Liver (tissue), 10 donors: ENCODE measurements at places on chromosomes 2 and 18.
A peak's percentile ranks its signal among the peaks of the same experiment; 100 is the strongest.

DNA sequence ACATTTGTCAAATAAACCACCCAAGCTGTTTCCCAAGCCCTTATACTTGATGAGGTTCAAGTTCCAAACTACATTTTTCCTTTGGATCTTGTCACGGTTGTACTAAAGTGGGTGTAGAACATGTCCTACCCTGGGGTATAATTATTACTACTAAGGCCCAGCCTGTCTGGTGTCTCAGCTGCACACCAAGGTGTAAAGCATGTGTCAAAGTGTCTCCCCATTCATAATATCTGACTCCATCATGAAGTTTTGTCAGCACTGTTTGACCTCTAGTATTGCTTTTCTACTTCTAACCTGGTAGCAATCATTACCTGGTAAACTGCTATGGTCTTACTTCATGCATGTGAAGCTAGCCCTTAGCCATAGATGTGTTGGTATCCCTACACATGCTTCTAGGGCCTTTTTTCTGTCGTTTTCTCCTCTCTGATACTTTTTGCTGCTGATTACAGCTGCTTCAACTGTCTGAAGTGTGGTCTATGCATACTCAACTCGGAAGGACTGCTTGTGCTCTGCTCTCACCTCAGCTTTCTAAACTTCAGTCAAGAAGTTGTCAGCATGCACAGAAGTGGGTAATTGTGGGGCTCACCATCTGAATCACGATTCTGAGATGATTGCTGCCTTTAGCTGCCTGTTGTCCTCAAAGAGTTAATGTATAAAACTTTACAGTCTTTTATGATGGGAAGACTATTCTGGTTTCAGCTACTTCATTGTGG lies 445.7 kb upstream of the TRIB2 start:
- DNase-seq: no peak
- no peaks in the 10 kb centered on the region for H3K27me3 ChIP-seq
- no peak overlapping the region for H3K4me3 ChIP-seq
- no peaks in the 10 kb centered on the region for H3K4me1 ChIP-seq
- H3K36me3 ChIP-seq: no peaks in the 10 kb centered on the region

DNA sequence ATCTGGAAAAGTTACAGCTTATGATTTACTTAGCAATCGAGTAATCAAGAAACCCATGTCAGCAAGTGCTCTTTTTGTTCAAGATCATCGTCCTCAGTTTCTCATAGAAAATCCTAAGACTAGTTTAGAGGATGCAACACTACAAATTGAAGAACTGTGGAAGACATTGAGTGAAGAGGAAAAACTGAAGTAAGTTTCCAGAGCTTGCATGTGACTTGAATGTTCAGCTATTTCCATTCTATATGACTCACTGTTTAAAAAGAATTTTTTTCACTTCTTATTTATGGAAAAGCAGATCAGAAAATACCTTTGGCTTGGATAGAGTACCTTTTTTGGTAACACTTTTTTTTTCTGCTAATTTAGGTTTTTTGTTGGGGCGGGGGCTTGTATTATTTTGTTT lies 70.7 kb downstream of the PMS1 start:
- H3K27me3 ChIP-seq: no peaks in the 10 kb centered on the region
- DNase-seq: no peak
- no peaks in the 10 kb centered on the region for H3K4me1 ChIP-seq
- H3K36me3 ChIP-seq: peaks cover 3% of the 10 kb centered on the region

GRCh38 chr18:34330308-34330707 lies 105.6 kb upstream of the NOL4 start:
- no peak overlapping the region for H3K4me3 ChIP-seq
- peak overlapping the region; percentile 18 for H3K27ac ChIP-seq
- DNase-seq: no peak
- H3K4me1 ChIP-seq: peaks cover 3% of the 10 kb centered on the region

DNA sequence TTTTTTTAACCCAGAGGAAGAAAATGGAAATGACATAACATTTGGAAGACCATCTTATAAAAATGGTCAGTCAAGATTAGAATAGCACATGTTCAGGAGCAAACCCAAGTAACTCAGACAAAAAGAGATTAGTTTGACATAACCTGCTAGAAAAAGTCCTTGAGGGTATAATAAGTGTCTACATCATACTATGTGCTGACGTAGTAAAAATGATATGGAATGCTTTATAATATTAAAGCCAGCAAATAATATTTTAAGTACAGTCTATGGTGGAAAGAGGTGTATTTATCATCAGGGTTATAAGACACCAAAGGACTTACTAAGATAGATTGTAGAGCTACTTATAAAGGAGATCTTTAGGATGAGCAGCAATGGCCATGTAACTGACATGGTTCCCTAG lies 169.0 kb downstream of the LTBP1 start:
- no peak overlapping the region for H3K27ac ChIP-seq
- H3K4me1 ChIP-seq: no peaks in the 10 kb centered on the region
- H3K36me3 ChIP-seq: no peaks in the 10 kb centered on the region

DNA sequence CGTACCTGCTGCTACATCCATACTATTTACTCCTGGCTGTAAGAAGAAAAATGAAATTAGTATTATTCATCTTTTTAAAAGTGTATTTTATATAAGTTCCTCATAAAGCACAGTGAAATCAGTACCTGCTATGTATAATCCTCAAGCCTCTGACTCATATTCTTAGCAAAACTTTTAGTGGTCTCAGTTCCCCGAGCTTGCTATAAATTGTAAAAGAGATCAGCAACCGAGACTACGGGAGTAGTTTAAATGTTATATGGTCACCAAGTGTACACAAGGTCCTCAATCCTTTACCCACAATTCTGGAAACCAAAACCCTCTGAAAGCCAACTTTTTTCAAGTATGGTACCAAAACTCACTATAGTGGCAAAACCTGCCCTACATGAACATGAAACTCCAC lies 24.2 kb downstream of the PRPF40A start:
- peaks cover 2% of the 10 kb centered on the region for H3K36me3 ChIP-seq
- H3K4me1 ChIP-seq: no peaks in the 10 kb centered on the region

GRCh38 chr2:43059183-43059897 lies 167.1 kb downstream of the ZFP36L2 start:
- H3K27ac ChIP-seq: peak overlapping the region; percentile 9
- no peak for DNase-seq
- no peak overlapping the region for H3K4me3 ChIP-seq
- no peaks in the 10 kb centered on the region for H3K36me3 ChIP-seq
- peaks cover 17% of the 10 kb centered on the region for H3K4me1 ChIP-seq
- H3K27me3 ChIP-seq: no peaks in the 10 kb centered on the region

DNA sequence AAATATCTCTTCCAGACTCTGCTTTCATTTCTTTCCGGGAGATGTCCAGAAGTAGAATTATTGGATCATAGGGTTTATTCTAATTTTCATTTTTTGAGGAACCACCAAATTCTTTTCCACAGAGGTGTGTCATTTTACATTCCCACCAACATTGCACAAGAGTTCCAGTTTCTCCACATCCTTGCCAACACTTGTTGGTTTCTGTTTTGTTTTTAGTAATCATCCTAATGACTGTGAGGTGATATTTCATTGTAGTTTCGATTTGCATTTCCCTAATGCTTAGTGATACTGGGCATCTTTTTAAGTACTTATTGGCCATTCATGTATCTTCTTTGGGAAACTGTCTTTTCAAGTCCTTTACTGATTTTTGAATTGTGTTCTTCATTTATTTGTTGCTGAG lies 513.1 kb downstream of the PARD3B start:
- DNase-seq: no peak
- H3K4me3 ChIP-seq: no peak overlapping the region
- no peaks in the 10 kb centered on the region for H3K4me1 ChIP-seq
- H3K27me3 ChIP-seq: no peaks in the 10 kb centered on the region
- H3K36me3 ChIP-seq: no peaks in the 10 kb centered on the region
